ENCODE measurements at places on chromosomes 4 and X.

DNA sequence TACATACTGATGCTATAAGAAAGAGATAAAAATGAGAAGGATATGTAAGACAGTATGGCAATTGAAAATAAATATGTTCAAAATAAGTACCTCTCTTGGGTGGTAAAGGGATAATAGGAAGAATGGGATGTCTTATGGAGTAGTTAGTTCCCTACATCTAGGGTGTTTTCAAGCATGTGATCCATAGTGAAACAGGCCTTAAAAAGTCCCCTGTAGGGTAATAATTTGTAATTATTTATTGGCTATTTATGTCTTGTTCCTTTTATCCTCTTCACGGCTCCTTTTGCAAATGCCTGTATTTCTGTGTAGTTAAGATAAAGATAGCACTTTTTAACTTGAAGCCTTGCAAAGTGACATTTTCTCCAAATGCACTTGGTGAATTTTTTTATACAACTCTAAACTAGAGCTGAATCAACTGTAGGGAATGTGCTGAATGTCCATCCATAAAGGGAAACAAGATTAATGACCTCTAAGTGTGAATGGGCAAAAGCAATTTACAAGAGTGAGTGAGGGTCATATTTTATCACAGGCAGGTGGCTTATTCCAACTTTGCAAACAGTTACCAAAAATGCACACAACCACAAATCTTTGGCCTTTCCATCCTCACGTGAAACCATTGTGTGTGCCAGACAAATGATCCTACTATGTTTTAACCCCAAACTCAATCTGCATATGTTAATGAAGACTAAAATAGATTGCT lies 299.0 kb downstream of the KCNIP4 start:
- no peak for DNase-seq

GRCh38 chr4:2570551-2571222 lies 34.2 kb downstream of the FAM193A start:
- DNase-seq, result no peak

- peak; percentile 94 for DNase-seq
Measured at GRCh38 chr4:85807247-85807950, 332.4 kb downstream of the ARHGAP24 start.

DNA sequence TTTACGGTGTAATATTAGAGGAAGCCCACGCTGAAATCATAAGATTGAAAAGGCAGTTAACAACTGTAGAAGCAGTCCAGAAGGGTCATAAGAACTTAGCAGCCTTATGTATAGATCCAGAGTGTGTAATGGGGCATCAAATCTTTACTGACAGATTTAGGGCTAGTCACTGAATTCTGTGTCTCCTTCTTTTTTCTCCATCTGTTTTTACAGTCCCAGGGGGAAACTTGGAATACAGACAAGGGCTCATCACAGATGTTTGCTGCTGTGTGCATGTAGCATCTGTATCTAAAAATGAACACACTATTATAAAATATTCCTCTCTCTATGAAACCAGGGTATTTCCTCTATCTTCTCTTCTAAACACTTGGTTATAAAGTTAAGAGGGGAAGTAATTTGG lies 43.9 kb downstream of the CYSLTR1 start:
- DNase-seq, result no peak

GRCh38 chrX:153627675-153628111 lies 19.3 kb upstream of the DUSP9 start:
- DNase-seq, result no peak

DNA sequence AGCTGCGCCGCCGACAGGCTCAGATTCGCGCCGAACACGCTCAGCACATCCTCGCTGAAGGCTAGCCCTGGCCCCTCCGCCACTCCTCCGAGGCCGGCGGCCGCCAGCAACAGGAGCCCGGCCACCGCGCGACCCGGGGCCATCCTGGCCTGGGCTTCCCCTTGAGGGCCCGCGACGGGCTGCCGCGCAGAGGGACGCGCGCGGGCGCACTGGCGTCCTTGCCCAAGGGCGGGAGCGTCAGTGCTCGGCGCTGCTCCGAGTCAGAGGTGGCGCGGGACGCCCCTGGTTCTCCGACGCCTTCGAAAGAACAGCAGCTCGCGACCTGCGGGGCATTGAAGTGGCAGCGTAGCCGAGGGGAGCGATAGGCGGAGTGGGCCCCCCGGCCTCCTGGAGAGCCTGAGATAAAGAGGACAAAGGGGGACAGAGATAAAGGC lies 745 bp downstream of the SLC39A8 start:
- DNase-seq, result peak; percentile 51

- no peak for DNase-seq
Measured at GRCh38 chrX:120402369-120402768, 40.5 kb downstream of the ATP1B4 start.

DNA sequence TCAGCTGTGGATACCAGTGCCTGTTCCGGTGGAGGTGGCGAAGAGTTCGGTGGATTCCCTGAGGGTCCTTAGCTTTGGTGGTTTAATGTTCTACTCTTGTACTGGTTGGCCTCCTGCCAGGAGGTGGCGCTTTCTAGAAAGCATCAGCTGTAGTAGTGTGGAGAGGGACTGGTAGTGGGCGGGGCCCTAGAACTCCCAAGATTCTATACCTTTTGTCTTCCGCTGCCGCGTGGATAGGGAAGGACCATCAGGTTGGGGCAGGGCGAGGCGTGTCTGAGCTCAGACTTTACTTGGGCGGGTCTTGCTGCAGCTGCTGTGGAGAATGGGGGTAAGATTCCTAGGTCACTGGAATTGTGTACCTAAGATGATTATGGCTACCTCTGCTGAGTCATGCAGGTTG lies 390.3 kb downstream of the FAM47A start:
- no peak for DNase-seq

GRCh38 chr4:53355930-53356521 lies 9.8 kb downstream of the SCFD2 start:
- DNase-seq, result no peak

DNA sequence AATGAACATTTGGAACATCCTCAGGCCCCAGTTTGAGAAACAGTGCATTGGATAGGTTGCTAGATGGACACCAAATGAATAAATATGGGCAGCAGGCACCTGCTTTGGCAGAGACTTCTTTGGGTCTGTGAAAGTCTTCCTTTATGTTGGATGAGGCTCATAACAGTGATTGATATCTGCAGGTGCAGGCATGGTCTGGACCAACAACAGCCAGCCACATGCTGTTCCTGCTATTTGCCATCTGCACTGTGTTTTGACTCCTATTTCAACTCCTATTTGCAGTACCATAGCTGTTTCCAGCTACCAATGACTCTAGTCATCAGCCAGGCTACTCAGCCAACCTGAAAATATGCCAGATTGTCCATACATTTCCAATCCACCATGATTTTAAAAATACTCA lies 60.9 kb downstream of the ANAPC4 start:
- DNase-seq, result no peak

DNA sequence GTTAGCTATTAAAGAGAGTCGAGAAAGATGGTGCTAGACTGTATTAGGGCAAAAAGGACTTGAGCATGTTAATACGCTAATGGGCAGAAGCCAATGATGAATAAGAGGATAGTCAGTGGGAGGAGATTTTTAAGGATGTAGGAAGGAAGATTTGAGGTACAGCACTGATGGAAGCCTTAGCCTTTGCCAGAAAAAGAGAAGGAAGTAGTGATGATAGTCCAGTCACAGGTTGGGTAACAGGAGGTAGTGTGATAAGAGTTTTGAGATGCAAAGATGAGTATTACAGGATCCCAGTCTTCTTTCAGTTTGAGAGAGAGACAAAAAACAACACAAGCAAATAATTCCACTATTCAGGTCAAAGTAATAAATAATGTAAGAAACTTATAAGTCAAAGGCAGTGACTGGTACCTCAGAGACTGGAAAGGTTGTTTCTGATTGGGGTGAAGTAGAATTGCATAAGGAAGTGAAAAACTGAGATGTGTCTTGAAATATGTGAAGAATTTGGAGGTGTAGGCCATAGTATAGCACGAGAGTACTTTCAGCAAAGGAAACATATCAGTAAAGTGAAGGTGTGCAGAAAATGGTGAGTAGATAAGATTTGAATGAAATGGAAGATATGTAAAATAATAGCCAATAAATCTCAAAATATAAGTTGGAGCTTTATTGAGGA lies 22.1 kb upstream of the NDNF start:
- DNase-seq, result no peak

DNA sequence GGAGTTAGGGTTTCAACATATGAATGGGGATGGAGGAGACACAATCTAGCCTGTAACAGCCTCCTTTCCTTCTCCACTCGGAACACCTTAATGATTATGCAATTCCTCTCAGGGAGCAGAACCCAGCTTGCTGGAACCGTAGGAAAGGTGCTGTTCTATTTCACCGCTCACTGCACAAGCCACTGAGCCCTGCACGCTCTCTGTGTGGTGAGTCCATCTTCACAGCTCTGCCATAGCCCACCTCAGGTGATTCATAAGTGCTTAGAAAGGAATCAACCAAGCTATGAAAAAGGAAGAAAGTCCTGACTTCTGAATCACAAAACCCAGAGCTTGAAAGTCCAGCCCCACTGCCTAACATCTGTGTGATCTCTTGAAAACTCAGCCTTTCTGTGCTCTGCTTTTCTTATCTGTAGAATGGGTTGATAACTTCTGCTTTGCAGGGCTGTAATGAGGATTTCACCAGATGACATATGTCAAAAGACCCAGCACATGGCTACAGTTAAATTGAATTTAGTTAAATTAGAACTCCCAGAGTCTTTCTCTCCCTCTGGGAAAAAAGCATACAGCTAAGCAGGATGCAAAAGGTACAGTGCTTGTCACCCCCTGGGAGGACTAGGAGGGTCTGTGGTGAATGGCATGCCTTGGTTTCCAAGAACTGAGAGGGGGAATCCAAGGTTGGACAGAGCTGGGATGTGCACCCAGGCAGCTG lies 91.6 kb downstream of the WFS1 start:
- no peak for DNase-seq

DNA sequence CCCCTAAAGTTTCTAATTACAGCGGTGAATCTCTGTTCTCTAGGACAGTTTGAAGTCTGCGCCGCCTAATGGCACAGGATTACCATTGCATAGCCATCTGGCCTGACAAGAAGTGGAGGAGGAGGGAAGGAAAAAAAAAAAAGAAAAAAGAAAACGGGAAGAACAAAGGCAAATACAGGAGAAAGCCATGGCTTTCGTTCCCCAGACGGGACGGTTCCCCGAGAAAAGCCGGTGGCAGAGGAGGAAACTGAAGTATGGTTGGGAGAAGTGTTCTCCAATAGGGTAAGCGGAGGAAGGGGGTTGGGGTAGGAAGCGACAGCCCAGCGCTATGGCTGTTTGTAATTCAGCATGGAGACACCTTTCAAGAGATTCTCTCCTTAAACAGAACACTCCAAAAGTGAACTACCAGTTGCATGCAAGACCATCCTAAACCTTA lies 80.8 kb downstream of the HMGN5 start:
- peak; percentile 48 for DNase-seq

GRCh38 chrX:133533249-133533648 lies 118.0 kb upstream of the GPC4 start:
- DNase-seq, result no peak

DNA sequence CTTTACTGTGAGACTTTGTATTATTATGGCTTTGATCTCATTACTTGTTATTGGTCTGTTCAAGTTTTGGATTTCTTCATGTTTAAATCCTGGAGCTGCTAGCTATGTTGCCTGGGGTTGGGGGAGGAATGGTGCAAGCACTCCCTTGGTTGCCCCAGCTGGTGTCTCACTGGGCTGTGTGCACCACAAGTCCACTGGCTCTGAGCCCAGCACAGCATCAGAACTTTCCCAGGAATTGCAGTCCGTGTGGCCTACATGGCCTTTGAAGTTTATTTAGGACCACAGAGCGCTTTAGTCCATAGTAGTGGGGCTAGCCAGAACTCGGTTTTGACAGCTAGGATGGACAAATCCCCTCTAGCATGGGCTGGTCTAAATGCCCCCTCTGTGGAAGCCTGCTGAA lies 278.8 kb upstream of the RPS6KA3 start:
- DNase-seq, result no peak

- DNase-seq, result peak; percentile 31
Measured at GRCh38 chrX:15761564-15762191, 23.6 kb downstream of the CA5B start.

DNA sequence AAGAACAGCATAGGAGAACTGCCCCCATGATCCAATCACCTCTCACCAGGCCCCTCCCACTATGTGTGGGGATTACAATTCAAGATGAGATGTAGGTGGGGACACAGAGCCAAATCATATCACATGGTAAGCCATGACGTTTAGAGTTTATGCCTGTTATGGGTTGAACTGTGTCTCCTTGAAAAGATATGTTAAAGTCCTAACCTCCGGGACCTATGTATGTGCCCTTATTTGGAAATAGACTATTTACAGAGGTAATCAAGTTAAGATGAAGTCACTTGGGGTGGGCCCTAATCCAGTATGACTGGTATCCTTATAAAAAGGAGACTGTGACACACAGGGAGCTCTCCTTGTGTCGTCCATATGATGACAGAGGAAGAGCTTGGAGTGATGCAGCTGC lies 25.2 kb upstream of the SLC2A9 start:
- no peak for DNase-seq

DNA sequence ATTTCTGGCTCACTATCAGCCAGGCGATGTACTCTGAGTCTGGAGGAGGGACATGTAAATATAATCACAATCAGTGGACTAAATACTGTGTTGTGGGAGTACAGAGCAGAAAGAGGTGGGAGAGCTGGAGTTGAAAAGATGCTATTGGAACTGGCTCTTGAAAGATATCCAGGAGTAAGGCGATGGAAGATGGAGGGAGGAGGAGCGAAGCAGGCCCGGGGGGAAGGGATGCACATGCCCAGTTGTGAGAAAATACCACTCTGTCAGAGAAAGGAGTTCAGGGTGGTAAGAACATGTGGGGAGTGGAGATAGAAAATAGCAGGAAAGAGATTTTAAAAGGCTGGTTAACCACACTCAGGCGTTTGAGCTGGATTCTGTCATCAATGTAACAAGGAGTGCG lies 216.9 kb upstream of the ETNPPL start:
- no peak for DNase-seq

GRCh38 chr4:176001151-176002006 lies 64.3 kb upstream of the WDR17 start:
- peak; percentile 28 for DNase-seq

DNA sequence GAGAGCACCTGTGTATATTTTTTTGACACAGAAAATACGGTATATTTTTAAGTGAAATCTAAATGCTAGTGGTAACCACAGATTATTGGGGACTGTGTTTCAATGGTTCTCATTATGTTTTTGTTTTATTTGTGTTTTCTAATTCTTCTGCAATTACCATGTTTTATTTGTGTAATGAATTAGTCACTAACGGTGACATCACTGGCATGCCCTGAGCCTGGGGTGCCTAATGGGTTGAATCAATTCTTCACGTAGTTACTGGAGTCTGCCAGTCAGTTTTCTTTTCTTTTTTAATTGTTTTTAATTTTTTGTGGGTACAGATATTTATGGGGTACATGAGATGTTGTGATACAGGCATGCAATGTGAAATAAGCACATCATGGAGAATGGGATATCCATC lies 168.8 kb downstream of the RELL1 start:
- peak; percentile 23 for DNase-seq

GRCh38 chr4:52665592-52665991 lies 6.5 kb upstream of the USP46 start:
- no peak for DNase-seq

- DNase-seq, result no peak
Measured at GRCh38 chr4:22091352-22091717, 142.8 kb upstream of the KCNIP4 start.

- DNase-seq, result no peak
Measured at GRCh38 chr4:181755846-181756245, 487.4 kb upstream of the TENM3 start.

- no peak for DNase-seq
Measured at GRCh38 chr4:36269101-36269500, 12.3 kb upstream of the DTHD1 start.

- no peak for DNase-seq
Measured at GRCh38 chr4:173237762-173238161, 69.2 kb downstream of the GALNT7 start.
